ENCODE measurements at places on chromosomes 4 and X.
A peak's percentile ranks its signal among the peaks of the same experiment; 100 is the strongest.

- no peak for DNase-seq
These were observed 29.6 kb downstream of the NOP14 start for GRCh38 chr4:2933566-2934076.

GRCh38 chr4:143225167-143225566 lies 40.5 kb downstream of the USP38 start:
- peak; percentile 32 for DNase-seq

DNA sequence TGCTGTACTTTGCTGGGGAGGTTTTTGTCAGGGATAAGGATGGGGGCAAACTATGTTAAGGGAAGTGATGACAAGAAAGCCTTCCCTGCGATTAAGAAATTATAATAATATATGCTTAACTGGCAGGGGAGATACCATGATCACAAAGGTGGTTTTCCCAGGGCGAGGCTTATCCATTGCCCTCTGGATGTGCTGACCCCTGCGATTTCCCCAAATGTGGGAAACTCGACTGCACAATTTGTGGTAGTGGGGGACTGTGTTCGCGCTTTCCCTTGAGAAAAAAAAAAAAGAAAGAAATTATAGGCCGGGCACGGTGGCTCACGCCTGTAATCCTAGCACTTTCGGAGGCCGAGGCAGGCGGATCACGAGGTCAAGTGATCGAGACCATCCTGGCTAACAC lies 24.5 kb downstream of the SLC25A43 start:
- DNase-seq, result no peak

DNA sequence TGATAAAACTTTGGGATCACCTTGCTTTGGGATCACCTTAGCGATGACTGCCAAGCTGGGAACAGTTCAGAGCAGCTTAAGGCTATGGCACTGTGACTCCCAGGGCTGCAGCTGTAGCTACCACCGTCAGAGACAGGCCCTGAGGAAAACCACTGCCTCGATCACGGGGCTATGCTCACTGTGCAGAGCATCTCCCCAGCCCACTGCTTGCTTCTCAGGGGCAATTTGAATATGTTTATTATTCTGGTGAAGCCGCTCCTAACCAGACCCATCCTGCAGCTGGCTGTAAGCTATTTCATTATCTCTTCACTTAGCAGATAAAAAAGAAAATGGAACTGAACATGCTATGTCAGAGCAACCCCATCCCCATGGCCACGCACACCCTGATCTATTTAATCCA lies 328.5 kb downstream of the EVC2 start:
- no peak for DNase-seq

GRCh38 chr4:20992002-20992401 lies 291.7 kb downstream of the PACRGL start:
- no peak for DNase-seq

- no peak for DNase-seq
These were observed 35.3 kb upstream of the GATB start for GRCh38 chr4:151796106-151796505.

DNA sequence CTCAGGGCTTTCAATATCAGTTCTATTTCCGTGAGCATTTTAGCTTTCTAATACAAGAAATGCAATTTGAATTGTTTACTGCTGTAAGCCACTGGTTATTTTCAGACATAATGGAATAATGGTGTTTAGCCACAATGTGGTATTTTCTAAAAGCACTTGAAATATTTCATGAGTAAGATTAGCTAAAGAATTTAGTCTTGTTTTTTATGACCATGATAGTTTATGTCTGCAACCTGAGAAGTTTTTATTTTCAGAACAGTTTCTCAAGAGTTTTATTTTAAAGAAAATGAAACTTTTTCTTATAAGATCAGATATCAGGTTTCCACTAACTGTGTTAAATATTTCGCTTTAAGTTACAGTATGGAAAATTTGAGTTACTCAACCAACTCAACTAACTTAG lies 60.2 kb downstream of the SLIT2 start:
- DNase-seq, result no peak

GRCh38 chrX:110042496-110042895 lies 39.6 kb downstream of the TMEM164 start:
- DNase-seq, result no peak

DNA sequence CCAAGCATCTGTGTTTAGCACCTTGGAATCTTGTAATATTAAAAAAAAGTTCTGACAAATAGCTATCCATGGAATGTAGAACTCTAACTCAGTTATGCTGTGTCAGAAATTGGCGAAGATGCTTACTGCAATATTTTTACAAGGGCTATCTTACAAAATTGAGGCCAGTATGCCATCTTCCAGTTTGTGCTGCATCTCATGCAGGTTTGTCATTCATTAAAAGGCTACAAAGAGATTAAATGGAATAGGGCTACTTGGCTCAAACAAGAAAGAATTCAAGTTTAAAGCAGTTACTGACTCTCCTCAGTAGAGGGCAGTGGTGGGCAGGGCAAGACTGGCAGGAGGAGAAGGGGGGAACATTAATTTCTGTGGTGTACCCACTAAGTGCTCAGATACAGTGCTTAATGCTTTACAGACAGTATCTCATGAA lies 66.5 kb downstream of the SHROOM4 start:
- no peak for DNase-seq

- DNase-seq, result no peak
These were observed 276.0 kb downstream of the SHOX start for GRCh38 chrX:906586-906985.

DNA sequence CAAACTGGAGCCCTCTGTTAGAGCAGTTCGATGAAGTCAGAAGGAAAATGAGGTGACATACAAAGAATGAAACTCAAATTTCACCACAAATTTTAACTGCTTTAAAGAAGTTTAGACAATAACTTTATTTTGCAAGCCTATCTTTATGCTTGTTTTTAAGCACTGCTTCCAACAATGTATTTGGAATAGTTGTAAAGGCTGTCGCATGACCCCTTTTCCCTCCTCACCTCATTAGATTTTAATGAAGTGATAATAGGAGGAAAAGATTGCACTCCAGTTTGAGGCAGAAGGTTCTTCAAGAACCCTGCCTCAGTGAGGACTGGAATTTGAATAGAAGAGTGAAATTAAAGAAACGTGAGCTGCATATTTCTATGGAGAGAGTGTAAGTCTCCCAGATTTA lies 386.1 kb upstream of the NR3C2 start:
- no peak for DNase-seq

- no peak for DNase-seq
These were observed 623.4 kb downstream of the SPRY1 start for GRCh38 chr4:124019749-124020549.

DNA sequence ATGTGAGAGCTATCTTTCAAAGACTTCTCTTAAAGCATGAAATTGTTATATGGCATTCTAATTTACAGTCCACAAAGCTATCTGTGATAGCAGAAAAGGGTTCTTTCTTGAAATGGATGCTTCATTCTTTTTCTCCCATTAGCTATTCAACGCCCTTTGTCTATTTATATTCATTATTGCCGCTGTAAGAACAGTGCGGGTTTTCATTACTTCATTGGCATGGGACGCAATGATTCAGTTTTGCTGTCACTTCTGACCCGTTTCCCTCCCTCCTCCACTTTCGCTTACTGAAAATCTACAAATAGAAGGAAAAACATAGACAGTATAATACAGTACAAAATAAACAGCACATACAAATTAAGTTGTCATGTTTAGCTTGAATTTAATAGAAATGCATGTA lies 394.6 kb downstream of the PCDH7 start:
- DNase-seq, result no peak

GRCh38 chr4:105911426-105911825 lies 16.2 kb downstream of the NPNT start:
- DNase-seq, result no peak

DNA sequence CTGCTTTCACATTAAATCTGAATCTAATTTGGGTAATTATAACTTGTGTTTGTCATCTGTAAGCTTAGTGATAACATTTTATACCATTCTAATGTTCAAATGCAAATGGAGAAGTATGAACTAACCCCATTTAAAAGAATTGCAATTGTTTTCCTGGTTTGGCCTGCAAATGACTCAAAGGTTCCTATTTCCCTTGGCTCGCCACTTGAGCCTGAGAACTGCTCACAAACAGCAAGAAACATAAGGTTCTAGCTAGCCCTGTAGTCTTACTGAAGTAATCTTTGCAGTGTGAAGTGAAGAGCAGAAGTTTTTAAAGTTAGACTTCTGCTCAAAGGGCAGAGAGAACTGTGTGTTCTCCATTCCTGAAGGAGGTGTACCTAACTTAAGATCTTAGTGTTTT lies 27.2 kb downstream of the UPRT start:
- DNase-seq, result no peak

GRCh38 chrX:38458071-38458470 lies 103.3 kb upstream of the TSPAN7 start:
- no peak for DNase-seq

DNA sequence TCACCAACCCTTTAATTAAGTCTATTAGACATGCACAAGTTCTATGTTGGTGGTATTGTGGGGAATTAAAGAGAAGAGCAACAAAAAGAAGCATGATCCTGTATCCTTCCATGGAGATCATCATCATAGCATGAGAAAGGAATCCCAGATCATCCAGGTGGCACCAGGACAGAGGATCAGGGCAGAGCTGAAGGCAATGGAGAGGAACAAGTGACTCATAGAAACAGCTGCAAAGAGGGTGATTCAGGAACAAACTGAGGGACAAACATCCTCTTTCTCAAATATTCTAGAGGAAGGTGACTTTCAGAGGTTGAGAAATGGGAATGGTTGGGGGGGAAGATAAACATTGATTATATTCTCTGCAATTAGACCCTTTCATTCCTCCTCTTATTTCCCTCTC lies 105.5 kb upstream of the OTUD4 start:
- DNase-seq, result no peak

DNA sequence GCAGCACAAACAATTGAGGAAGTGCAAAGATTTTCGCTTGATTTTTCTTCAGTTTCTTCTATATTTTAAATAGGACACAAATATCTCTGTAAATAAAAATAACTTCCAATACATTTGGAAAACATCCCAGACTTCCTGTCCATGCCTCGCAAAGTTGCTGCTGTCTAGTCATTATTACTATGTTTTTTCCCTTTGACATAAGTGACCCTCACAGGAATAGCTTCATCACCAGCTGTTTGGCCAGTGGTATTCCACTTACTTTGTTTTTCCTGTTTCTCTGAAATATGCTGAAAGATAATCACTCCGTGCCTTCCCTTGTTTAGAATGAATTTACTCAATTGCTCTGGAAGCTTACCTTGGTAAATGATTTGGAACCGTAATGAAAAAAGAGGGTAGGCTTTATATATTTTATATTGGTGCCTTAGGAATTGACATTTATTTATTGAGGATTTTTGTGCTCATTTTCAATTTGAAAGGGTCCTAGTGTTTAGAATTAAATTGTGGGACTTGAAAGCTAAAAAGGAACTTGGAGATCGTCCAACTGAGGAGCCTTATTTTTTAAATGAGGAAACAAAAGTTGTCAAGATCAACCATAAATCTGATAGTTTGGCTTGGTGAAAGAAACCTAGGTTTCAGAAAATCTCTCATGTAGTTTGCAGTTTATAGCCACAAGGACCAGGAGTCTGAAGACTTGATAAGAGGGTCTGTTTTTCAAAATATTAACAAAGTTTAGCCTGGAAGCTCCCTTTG lies 65.6 kb downstream of the CDKL5 start:
- no peak for DNase-seq

- DNase-seq, result no peak
These were observed 57.8 kb upstream of the CCDC149 start for GRCh38 chr4:24970635-24971034.

GRCh38 chr4:162366146-162366545 lies 202.3 kb upstream of the FSTL5 start:
- no peak for DNase-seq

- DNase-seq, result no peak
These were observed 51.1 kb upstream of the KDR start for GRCh38 chr4:55176497-55176896.

DNA sequence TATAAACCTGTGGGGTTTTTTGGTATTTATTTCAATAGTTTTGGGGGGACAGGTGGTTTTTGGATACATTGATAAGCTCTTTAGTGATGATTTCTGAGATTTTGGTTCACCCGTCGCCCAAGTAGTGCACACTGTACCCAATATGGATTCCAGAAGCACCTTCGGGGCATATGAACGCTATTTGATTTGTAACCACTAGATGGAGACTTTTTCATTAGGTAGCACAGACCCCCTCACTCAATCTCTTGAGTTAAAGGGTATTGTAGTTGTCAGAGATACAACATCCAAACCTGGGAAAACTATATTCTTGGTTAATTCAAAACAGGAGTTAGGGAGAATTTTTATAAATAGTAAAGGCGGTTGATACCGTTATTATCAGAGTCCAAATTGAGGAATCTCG lies 79.8 kb downstream of the SPANXN3 start:
- DNase-seq, result no peak

- DNase-seq, result no peak
These were observed 52.2 kb upstream of the C1QTNF7 start for GRCh38 chr4:15375667-15376066.

GRCh38 chrX:79270401-79270800 lies 96.7 kb downstream of the ITM2A start:
- DNase-seq, result no peak

GRCh38 chrX:133005042-133005441 lies 46.6 kb upstream of the HS6ST2 start:
- DNase-seq, result peak; percentile 7

- DNase-seq, result no peak
These were observed 66.6 kb downstream of the METTL14 start for GRCh38 chr4:118751629-118752323.

GRCh38 chr4:114926583-114926982 lies 186.8 kb downstream of the NDST4 start:
- no peak for DNase-seq

- no peak for DNase-seq
These were observed 45.4 kb downstream of the UGT2A3 start for GRCh38 chr4:68905939-68906779.

- no peak for DNase-seq
These were observed 15.2 kb upstream of the KIAA0232 start for GRCh38 chr4:6767386-6767747.

GRCh38 chrX:132818638-132819037 lies 139.8 kb downstream of the HS6ST2 start:
- DNase-seq, result no peak

- no peak for DNase-seq
These were observed 15.3 kb downstream of the HELQ start for GRCh38 chr4:83440148-83440814.

GRCh38 chr4:81404294-81404693 lies 67.4 kb downstream of the RASGEF1B start:
- DNase-seq, result no peak

- DNase-seq, result no peak
These were observed 98.9 kb downstream of the GATB start for GRCh38 chr4:151661873-151662272.

DNA sequence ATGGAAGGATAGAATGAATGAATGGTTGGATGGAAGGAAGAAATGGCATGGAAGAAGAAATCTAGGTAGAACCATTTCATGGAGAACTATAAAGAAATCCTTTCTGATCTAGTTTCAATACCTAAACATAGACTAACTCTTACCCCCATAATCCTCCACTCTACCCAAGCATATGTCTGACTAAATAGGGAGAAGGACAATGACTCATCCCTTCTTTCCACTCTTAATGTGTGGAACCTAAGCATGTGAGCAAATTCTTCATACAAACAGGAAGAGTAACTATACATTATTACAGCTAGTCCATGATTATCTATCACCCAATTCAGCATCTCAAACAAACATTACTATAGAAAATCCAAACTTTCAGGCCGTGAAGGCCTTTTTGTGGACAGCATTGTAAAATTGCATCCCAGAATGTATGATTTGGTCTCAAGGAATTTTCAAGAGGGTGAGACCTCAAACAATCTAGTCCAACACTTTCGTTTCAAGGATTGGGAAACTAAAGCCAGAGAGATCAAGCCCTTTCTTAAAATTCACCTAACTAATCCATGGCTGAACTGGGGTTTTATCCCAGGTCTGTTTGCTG lies 11.2 kb downstream of the C1QTNF7 start:
- no peak for DNase-seq
